ENCODE measurements at places on chromosomes 5 and 9. TPM values are rescaled to one million over a fixed set of nuclear protein-coding genes. Genes with fewer than 3 reads are reported as not detected.

Gene C5orf63
- 0.46 TPM for total RNA-seq

Gene SLC46A2
- total RNA-seq = not detected

Gene FBXW5
- 194 TPM for total RNA-seq

Gene CD74
- total RNA-seq = 12.6 TPM

DNA sequence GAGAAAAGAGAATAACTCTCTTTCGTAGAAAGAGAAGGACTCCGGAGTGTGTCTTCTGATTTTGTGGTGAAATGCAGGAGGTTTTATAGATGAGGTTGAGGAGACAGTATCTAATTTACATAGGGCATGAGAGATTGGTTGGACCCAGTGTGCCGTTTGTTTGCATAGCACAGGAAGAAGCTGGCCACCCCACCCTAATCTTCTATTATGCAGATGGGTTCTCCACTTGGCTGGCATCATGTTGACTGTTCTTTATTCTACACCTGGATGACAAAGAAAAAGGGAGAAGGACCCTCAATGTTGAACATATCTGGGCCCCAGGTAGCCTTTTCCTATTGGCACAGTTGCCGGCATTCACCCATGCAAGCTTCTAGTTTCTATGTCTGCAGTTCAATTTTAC is 23.2 kb upstream of the MINAR2 start:
- no peak overlapping the region for H3K4me3 ChIP-seq
- no peaks in the 10 kb centered on the region for H3K36me3 ChIP-seq
- H3K27ac ChIP-seq = no peak overlapping the region
- H3K27me3 ChIP-seq = no peaks in the 10 kb centered on the region
- no peak for DNase-seq
